Iris pigment epithelial cell (primary cell): ENCODE measurements at places on chromosomes 1 and 21.
A peak's percentile ranks its signal among the peaks of the same experiment; 100 is the strongest.

GRCh38 chr1:20584890-20585289, 4.0 kb upstream of the CDA start:
- no peak for DNase-seq

- DNase-seq = no peak
Measured at GRCh38 chr1:106080608-106081325, 975.7 kb upstream of the PRMT6 start.

- no peak for DNase-seq
Measured at GRCh38 chr1:101959456-101959855, 37.3 kb downstream of the OLFM3 start.

DNA sequence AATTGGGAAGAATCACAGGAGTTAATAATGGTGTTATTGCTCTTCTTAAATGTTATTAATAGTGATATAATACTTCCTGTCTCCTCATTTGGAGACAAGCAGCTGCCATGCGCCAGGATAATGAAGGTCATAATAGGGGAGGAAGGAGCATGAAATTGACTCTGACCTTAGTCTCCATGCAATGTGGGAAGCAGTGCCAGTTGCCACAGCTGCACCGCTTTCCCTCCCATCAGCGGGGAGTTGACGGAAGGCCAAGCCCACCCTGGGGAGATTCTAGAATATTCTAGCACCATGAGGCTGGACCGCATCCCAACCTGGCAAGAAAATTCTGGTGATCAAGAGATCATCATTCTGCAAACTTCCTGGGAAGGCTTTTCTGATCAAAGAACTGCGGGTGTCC, 11.0 kb upstream of the OLIG1 start:
- DNase-seq = no peak

GRCh38 chr1:85328713-85329397, 52.4 kb upstream of the BCL10 start:
- peak; percentile 99 for DNase-seq
